ENCODE measurements at places on chromosomes 11 and 22.

DNA sequence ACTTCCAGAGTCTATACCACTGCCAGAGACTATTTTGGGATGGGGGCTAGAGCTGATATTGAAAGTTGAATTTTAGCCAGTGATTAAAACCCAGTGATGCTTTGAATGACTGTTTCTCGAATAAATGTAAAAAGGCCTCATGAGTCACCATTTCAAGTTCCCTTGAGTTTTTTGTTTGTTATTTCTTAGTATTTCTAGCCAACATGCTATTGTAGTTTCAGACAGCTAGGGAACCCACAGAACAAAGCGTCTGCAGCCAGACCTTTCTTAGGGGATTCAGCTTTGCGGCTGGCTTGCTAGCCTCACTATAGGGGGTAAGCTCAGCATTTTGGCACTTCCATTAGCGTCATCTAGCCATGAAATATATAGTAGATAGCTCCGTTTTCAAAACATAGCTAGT, 66.5 kb downstream of the DBX1 start:
- H3K4me1 ChIP-seq: peaks cover 12% of the 10 kb centered on the region
- no peak for DNase-seq
- no peak overlapping the region for H3K27ac ChIP-seq
- H3K4me3 ChIP-seq: no peak overlapping the region

DNA sequence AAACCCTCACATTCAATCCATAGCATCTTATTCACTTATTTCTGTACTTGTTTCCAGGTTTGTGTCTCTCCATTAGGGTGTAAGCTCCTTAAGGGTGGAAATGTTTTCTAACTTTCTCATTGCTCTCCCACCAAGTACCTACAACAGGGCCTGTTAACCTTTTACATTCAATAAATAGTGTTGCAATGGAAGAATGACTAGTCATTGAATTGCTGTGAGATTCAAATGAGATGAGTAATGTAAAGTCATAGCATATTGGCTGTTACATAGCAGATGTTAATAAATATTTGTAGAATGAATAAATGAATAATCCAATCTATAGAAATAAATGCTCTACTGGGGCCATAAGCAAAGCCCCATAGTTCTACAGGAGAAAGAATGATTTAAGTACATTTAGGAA, 75.4 kb upstream of the DDI1 start:
- no peak overlapping the region for H3K27ac ChIP-seq
- no peaks in the 10 kb centered on the region for H3K27me3 ChIP-seq
- no peaks in the 10 kb centered on the region for H3K4me1 ChIP-seq
- no peak for DNase-seq

DNA sequence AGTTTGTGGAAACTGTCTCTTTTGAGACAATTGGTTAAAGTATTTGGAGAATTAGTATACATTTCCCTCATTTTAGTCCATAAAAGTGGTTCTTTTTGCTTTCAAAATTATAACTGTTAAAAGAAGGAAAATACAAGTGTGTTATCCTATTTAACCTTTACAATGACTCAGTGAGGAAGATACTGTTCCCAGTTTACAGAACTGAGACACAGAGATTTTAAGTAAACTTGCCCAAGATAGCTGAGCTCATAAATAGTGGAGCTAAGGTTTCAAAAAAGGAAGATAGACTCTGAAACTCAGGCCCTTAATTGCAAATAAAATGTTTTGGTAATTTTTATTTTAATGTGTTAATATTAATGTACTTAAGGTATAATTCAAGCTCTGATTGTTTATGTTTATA, 58.9 kb downstream of the DKK3 start:
- H3K4me1 ChIP-seq: no peaks in the 10 kb centered on the region
- no peaks in the 10 kb centered on the region for H3K27me3 ChIP-seq
- H3K4me3 ChIP-seq: no peak overlapping the region
- DNase-seq: no peak

GRCh38 chr11:7480113-7480512, 5.2 kb upstream of the OLFML1 start:
- no peaks in the 10 kb centered on the region for H3K36me3 ChIP-seq
- H3K27me3 ChIP-seq: no peaks in the 10 kb centered on the region
- H3K4me3 ChIP-seq: no peak overlapping the region
- H3K27ac ChIP-seq: no peak overlapping the region
- no peak for DNase-seq

GRCh38 chr11:15707971-15708370, 593.2 kb downstream of the INSC start:
- H3K27me3 ChIP-seq: no peaks in the 10 kb centered on the region
- no peak for DNase-seq
- no peaks in the 10 kb centered on the region for H3K4me1 ChIP-seq
- H3K4me3 ChIP-seq: no peak overlapping the region

DNA sequence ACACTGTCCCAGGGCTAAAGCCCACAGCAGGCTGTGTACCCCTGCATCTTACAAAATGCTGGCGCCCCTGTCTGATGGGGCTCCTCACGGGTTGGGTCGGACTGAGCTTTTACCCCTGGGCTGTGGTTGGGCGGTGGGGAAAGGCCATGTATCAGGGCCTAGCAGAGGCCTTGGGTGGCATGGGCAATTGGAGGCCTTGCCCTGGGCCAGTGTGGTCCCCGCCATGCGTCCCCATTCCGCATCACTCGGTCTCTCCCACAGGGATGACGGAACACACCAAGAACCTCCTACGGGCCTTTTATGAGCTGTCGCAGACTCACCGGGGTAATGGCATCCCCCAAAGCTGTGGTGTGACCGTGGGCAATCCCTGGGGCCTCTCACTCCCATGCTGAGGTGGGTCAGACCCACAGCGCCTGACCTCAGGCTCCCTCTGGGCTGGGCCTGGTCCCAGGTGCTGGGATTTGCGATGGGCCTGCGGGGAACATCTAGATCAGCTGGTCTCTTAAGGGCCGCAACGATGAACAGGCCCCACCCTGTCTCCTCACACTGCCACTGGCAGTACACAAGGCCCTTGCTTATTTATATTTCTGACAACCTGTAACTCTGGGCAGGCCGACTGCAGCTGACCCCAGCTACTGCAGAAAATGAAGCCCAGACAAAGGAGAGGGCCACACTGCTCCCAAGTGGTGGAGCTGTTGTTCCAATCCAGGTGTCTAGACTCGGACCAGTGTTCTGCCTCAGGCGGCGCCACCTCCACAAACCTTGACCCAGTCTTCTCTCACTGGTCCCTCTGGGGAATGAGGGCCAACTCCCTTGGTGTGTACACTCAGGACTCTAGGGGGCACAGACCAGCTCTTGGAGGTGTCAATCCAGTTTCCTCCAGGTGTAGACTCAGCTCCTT, 12.3 kb downstream of the SLC16A8 start:
- no peaks in the 10 kb centered on the region for H3K36me3 ChIP-seq

DNA sequence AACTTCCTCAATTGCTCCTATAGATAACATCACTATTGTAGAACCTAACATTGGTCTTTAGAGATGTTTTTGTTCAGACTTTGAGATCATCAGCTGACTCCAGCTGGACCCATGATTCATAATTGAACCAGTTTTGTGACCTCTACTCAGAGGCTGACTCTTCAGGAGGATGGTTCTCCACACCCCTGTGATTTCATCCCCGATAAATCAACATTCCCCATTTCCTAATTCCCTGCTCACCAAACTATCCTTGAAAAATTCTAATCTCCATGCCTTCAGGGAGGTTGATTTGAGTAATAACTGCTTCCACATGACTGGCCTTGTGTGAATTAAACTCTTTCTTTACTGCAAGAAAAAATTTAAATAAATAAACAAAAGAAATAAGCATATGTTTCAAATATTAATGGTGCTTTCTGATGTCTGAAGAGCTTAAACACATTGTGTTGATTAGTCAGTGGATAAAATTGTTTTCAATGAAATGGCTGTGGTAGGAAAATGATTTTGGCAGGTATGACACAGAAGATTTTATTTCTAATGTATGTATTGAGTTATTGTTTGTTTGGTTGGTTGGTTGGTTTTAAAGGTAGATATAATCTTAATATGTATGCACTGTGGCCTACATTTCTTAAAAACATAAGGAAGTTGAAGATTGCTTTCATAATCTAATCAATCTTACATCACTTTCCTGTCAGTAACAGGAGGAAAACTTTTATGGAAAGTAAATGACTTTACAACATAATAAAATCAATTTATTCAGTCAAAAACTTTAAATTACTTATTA, 427.9 kb upstream of the CCDC179 start:
- no peaks in the 10 kb centered on the region for H3K4me1 ChIP-seq
- no peak overlapping the region for H3K4me3 ChIP-seq
- H3K27me3 ChIP-seq: no peaks in the 10 kb centered on the region
- no peak for DNase-seq
- H3K36me3 ChIP-seq: no peaks in the 10 kb centered on the region

DNA sequence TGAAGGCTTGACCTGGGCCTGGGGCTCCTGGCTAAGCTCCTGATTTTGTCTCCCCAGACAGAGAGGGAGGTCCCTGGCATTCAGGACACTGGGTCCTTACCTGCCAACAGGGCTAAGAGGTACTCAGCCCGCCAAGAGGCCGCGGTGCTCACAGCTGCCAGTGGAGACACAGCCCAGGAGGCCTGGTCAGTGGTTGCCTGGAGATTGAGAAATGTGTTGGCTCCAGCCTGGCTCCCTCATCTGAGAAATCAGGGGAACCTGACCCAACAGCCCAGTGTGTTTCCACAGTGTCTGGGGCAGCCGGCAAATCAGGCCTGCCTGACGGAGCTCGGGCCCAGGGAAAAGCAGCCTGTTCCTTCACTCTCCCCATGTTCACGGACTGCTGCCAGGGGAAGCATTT, 79.4 kb upstream of the NAV2 start:
- H3K27ac ChIP-seq: no peak overlapping the region
- no peaks in the 10 kb centered on the region for H3K27me3 ChIP-seq
- no peaks in the 10 kb centered on the region for H3K36me3 ChIP-seq
- H3K4me1 ChIP-seq: no peaks in the 10 kb centered on the region
- no peak overlapping the region for H3K4me3 ChIP-seq

DNA sequence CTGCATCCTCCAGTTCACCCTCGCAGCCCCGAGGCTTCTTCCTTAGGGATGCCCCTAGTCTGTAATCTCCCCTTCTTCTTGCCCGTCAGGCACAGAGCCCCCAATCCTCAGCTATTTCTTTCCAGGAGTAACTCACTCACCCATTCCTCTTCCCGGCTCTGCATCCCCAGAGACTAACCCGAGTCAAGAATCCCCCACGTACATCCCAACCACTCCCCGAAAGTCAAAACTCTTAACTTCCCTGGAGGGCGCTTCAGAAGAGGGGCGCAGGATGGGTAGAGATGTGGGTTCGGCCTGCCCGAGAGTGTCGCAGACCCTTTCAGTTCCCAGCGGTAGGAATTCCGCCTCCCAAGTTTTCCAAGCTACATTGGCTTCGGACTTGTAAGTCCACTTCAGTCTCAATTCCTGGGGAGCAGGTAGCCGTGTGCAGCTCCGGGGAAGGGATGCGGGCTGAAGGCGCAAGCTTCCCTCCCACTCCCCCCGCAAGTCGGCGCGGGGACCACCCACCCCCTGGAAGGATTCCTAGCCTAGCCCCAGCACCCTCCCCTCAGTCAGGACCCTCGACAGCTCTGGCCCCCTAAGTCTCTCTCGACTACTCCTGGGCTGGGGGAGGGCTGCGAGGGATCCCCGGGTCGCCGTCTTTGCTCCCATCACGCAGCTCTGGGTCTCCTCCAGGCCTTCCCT, 871 bp downstream of the BDNF start:
- peak overlapping the region; percentile 37 for H3K4me3 ChIP-seq
- H3K27me3 ChIP-seq: peaks cover 27% of the 10 kb centered on the region
- H3K27ac ChIP-seq: no peak overlapping the region
- peaks cover 8% of the 10 kb centered on the region for H3K4me1 ChIP-seq

- H3K4me3 ChIP-seq: no peak overlapping the region
- no peaks in the 10 kb centered on the region for H3K4me1 ChIP-seq
- DNase-seq: no peak
Measured at GRCh38 chr11:70908223-70908622, 344.2 kb downstream of the SHANK2 start.
